ENCODE measurements at places on chromosomes 13 and 19. TPM values are rescaled to one million over a fixed set of nuclear protein-coding genes. Genes with fewer than 3 reads are reported as not detected.

DNA sequence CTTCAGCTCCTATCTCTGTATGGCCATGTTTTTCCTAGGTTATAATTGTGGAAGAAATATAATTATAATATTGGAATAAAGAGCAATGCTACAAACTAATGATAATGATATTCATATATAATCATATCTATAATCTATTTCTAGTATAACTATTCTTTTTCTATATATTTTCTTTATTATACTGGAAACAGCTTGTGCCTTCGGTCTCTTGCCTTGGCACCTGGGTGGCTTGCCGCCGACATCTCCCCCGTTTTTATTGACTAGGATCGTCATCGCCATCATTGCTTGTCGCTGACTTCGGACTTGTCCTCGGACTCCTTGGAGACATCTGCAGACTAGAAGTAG is 24.2 kb downstream of the ZNF763 start:
- no peak for DNase-seq

DNA sequence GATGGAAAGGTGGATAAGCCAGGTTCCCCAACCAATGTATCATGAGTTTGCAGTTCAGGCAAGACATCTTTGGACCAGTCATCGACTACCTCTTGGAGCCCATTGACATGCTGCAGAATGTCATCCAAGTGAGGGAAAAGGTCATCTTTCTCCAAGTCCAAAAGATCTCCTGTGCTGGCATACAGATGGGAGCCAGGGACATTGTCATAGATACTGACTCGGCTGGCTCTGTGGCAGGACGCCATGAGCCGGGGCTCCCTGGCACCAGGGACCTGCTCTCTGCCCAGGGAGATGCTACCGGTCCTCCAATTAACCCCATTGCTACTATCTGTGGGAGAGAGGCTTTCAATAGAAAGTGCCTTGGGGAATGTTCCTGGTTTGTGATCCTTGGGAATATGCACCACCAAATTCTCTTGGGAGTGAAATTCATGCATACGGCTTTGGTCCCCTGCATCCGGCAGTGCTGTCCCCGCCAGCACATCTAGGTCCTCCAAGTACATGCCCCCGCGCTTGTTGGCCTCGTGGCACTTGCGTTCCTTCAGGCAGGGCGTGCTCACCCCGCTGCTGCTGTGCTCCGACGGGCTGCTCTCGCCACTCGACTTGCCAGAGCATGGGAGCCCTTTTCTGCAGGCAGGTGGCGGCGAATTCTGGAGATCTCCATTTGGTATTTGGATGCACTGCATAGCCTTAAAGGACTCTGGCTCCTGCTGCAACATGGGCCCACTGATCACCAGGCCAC is 113.0 kb downstream of the KL start:
- DNase-seq = no peak

GRCh38 chr13:71663431-71663830 is 203.6 kb downstream of the DACH1 start:
- no peak for DNase-seq

DNA sequence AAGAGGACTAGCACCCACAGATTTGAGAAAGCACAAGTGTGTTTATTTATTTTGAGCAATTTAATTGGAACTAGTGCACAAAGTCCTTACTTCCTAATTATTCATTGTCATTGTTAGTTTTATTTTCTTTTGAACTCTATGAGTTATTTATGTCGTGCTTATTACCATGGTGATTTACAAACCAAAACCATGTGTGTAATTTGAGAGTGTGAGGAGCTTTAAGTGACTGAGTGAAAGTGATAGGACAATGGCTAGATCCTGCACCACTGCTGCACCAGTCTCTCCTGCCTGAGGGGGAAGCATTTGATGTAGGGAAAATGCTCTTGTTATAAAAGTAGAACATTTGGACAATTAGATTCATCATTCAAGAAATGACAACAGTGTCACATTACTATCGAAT is 172.3 kb upstream of the KLF12 start:
- no peak for DNase-seq

- DNase-seq = no peak
Measured at GRCh38 chr13:40366119-40366518, 300.3 kb downstream of the FOXO1 start.

- DNase-seq = no peak
Measured at GRCh38 chr19:39514840-39515550, at the start of gene SELENOV. Gene SELENOV (plus strand): TSS chr19:39515139. CDS start chr19:39515213, 74 bp downstream.

- peak; percentile 86 for DNase-seq
Measured at GRCh38 chr19:54316746-54317107, 3.8 kb upstream of the LILRA5 start.

- peak; percentile 95 for DNase-seq
Measured at GRCh38 chr19:11138601-11139300, 16.8 kb downstream of the SPC24 start.

DNA sequence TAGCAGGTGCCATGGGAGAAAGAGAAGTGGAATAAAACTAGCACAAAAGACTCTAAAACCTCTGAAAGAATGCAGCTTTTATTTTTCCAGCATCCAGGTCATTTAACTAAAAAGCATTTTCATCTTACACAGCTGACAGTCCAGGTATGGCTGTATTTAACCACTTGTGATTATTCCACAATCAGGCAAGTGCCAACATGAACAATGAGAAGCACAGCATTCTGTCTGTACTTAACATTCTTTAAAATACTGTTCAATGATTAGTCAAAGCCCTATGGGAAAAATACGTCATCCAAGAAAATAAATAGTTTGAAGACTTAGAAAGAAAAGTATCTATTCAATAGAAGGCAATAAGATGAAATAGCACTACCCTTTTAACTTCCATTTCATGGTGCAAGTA is 246.9 kb downstream of the LIG4 start:
- DNase-seq = no peak

- DNase-seq = no peak
Measured at GRCh38 chr13:102327119-102327617, 74.7 kb downstream of the FGF14 start.

- no peak for DNase-seq
Measured at GRCh38 chr13:45696610-45697226, 5.4 kb upstream of the CBY2 start.

- no peak for DNase-seq
Measured at GRCh38 chr19:52991484-52991883, 22.2 kb upstream of the ERVV-1 start.

DNA sequence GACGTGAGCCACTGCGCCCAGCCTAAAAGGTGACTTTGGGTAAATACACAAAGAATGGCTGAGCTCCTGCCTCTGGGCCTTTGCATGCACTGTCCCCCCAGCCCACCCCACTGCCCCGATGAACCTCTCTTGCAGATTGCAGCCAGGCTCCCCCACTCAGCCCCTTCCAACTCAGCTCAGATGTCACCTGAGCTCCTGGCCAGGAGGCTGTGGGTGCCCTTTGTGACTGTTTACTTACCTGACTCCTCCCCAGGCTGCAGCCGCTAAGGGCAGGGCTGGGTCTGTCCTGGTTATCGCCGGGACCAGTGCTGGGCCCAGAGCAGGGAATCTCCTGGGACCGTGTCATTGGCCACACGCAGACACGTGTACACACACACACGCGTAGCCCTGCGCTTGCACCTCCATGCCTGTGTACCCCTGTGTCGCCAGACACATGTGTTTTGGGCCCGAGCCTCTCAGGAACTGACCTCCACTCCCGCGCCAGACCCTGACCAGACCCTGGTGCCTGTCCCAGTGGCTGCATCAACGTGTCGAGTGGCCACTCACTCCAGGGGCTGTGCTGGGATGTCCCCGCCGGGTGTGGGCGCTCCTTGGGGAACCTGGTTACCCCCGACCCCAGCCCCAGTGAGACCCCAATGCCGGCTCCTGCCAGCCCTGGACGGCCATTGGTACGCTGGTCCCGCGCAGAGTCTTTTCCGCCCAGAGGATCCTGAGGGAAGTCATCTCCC is 18.7 kb downstream of the EFNA2 start:
- no peak for DNase-seq

The PINLYP gene
- total RNA-seq = 9.1 TPM

The ZNF726 gene
- 0.81 TPM for total RNA-seq

The TTYH1 gene
- total RNA-seq = 1.4 TPM

The SLAIN1 gene
- total RNA-seq = 6.4 TPM

The SIGLEC9 gene
- 12.6 TPM for total RNA-seq

The CRB3 gene
- not detected for total RNA-seq

The TMPRSS9 gene
- total RNA-seq = not detected

The ZNF285 gene
- total RNA-seq = 2.5 TPM

The ZIM2 gene
- 0.33 TPM for total RNA-seq

The LACC1 gene
- total RNA-seq = 12.7 TPM

The DAND5 gene
- total RNA-seq = not detected
